B cell (primary cell): ENCODE measurements at places on chromosomes 12 and 14. TPM values are rescaled to one million over a fixed set of nuclear protein-coding genes. Genes with fewer than 3 reads are reported as not detected.

The ANKRD33 gene
- not detected in 2 replicates for total RNA-seq

The FOXM1 gene
- total RNA-seq, result 0.51 and 0.84 TPM in 2 replicates

DNA sequence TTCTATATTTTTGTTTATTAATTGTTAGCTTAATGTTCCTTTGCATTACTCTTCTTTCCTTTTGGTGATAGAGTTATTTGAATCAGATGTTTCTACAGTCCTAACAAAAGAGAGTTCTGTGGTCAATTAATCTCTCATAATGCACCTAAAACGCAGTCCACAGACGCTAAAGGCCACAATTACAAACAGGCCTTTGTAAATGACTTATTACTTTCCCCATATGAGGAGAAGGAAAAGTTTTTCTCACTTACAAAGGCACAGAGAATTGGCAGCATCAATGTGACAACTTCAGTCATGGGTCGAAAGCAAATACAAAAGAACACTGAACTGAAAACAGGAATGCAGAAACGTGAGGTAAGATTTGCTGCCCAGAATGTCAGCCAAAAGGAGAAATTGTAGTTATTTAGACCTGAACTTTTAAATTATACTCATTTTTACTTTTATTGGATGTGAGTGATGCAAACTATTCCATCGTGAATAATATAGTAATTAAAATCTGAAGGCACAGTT is 142.0 kb upstream of the SYT10 start:
- DNase-seq, result no peak

The HOXC4 gene
- total RNA-seq, result 6.4 and 6.5 TPM in 2 replicates

DNA sequence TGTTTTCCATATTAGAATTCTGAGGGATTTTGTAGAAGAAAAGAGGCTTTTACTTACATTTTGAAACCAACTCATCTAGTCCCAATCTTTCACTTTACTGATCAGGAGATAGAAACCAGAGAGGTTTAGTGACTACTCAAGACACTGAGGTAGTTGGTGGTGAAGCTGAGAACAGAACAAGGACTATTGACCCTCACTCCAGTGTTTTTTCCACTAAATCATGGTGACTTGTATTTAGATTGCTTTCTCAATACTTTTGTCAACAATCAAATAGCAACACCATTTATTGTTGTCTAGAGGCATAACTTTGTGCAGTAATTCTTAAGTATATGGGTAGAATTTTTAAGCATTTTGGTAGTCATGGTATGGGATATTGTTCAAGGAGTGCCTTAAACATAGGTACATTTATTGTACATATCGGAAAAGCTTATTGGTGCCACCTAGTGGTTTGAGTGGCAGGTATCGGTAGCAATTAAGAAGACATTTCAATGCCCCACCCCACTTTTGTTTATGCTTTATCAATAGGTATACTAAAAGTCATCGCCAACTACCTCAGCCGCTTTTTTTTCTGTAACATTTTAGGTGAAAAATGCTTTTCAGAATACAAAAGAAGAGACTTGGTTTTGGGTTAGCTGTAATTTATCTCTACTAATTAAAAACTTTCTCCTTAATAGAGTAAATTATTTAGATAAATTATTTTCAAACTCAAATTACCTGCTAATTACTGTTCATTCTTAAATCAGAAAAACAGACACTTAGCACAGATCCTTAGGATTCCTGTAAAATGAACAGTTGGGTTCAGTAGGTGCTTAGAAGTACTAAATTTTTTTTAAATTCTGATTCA is 47.3 kb upstream of the PAWR start:
- DNase-seq, result peak; percentile 72

- no peak for DNase-seq
These were observed 229.0 kb downstream of the SEC23A start for GRCh38 chr14:38873941-38874612.

DNA sequence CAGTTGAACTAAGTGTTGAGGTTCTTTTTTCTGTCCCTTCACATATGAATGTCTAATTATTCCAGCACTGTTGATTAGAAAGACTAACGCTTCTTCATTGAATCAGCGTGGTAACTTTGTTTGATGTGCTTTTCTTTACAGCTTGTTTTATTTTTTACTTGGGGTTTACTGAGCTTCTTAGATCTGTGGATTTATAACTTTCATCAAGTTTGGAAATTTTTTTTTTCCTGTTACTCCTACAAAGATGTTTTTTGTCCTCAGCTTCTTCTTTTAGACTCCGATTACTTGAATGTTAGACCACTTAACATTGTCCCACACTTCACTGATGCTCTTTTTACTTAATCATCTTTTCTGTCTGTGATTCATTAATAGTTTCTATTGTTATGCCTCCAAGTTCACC is 31.5 kb downstream of the NTN4 start:
- DNase-seq, result no peak

GRCh38 chr12:3061501-3062215 is 15.5 kb upstream of the TSPAN9 start:
- DNase-seq, result no peak

- DNase-seq, result no peak
These were observed 226.5 kb upstream of the PELI2 start for GRCh38 chr14:55891692-55892091.

DNA sequence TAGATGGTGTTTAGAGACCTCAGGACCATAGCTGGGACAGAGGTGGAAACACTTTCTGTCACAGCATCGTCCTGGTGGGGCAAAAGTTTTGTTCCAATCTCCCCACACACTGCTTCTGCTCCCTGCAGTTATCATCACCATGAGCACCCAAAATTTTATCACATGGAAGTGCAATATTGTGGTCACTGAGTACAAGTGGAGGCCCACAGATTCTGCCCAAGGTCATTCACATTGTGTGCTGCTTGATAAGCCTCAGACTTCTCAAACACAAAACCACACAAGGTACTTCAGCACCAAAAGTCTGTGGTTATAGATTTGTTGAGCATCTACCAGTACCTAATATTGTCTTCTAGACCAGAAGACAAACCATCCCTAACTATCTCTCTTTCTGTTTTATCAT is 554 bp upstream of the KRT77 start:
- no peak for DNase-seq

- no peak for DNase-seq
These were observed 28.0 kb upstream of the TMCC3 start for GRCh38 chr12:94678379-94678778.

GRCh38 chr12:128137140-128137539 is 129.8 kb upstream of the TMEM132C start:
- DNase-seq, result no peak

- no peak for DNase-seq
These were observed 16.2 kb upstream of the EXD2 start for GRCh38 chr14:69175130-69175529.

The NRXN3 gene
- total RNA-seq, result not detected in 2 replicates

DNA sequence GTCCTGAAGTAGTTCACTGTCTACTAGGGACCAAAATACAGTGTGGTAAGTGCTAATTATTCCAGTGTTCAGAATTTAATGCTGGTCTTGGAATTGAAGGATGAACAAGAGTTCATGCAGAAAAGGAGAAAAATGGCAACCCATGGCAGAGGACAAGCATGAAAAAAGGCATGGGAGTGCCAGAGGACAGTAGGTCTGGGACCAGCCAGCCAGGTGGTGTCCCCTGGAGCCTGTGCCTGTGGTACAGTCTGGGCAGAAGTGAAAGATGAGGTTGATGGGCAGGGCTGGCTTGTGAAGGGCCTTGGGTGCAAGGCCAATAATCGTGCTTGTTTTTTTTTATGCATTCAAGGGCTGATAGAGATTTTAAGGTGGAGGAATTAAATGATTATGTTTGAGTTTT is 21.0 kb downstream of the C12orf75 start:
- no peak for DNase-seq

GRCh38 chr14:59870277-59871165 is at the start of gene RTN1:
Gene RTN1 (minus strand): TSS chr14:59870776. CDS start chr14:59870630, 146 bp downstream.
- DNase-seq, result peak; percentile 9

DNA sequence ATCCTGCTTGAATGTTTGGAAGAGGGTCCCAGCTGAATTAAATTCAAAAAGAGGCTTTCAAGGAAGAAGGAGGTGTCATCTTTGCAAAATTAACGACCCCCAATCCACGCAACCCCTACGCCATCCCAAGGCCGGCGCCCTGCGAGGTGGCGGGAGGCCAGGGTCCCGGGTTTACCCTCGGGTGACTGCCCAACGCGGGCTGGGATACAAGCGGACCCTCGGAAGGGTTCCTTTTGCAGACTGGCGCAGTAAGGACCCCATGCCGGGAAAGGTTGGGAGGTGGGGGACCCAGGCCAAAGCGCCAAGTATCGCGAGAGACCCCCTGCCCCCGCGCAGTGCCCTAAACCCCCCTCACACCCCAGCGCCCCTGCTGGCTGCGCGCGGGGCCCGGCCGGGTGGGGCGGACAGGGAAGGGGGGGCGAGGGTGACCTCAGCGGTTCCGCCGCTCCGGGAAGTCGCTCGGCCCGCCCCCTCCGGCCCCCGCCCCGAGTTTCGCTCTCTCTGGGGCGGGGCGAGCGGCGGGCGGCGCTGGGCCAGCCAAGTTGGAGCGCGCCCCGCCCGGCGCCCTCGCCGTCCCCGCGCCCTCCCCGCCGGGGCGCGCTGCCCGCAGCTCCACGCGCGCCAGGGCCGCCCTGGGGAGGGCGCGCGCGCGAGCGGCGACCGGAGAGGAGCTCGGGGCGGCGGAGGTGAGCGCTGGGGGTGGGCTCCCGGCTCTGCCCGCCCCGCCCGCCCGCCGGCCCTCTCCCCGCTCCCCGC is 708 bp upstream of the ZBTB42 start:
- DNase-seq, result peak; percentile 91

GRCh38 chr12:63085120-63085519 is 65.9 kb downstream of the AVPR1A start:
- DNase-seq, result no peak

GRCh38 chr14:20996521-20996920 is 2.6 kb upstream of the SLC39A2 start:
- no peak for DNase-seq

DNA sequence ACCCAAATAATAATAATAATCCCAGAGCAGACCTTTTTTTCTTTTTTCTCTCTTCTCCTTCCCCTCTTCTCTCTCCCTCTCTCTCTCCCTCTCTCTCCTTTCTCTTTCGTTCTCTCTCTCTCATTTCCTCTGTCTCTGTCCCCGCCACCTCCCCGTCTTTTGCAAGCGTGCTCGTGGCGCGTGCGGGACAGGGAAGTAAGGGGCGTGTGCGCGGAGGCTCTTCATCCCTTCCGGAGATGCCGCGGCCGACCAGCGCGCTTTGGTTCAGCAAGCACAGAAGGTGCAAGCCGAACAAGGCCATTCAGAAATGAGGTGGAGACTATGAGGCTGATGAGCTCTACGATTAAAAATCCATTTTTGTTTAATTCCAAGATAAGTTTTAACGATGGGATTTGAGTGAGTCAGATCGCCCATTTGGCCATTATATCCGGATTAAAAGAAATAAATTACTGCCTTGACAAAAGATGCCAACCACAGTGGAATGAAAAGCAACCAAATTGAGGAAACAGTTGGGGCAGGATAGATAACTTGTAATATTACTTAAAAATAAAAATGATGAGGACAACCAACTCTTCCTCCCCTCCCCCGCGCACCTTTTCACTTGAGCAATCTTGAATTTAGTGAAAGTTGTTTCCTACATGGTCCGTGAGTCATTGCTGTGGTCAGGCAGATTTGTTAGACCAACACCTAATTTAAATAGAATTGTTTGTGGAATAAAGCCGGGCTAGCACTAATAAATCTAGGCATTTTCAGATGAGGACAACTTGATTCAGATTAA is 1.2 kb upstream of the AMIGO2 start:
- DNase-seq, result peak; percentile 72

DNA sequence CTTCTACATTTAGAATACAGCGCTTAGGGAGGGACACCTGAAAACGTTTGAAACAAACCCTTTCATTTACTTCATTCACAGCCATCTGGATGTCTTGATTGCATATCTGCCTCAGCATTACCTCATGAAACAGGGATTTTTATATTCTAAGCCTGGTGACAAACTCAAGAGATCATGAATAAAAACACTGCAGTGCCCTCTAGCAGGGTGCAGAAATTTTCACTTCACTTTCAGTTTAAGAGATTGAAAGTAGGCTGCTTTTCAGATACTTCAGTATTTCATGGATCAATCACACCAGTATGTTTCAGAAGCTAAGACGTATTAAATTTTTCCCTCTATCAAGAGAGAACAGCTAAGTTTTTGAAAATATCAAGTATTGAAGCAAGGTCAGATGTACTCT is 467.8 kb downstream of the MDGA2 start:
- no peak for DNase-seq

The ADCY4 gene
- 5.8 and 7.8 TPM in 2 replicates for total RNA-seq

The KRT71 gene
- not detected in 2 replicates for total RNA-seq

GRCh38 chr14:104228716-104229533 is 90.5 kb downstream of the KIF26A start:
- no peak for DNase-seq

- no peak for DNase-seq
These were observed 10.1 kb upstream of the PPM1A start for GRCh38 chr14:60238955-60239354.
